Midbrain (tissue), 1 donor: ENCODE measurements at places on chromosomes 3 and 15.
A peak's percentile ranks its signal among the peaks of the same experiment; 100 is the strongest.

GRCh38 chr15:100082761-100083402 lies 258.9 kb downstream of the ADAMTS17 start:
- no peak for DNase-seq

DNA sequence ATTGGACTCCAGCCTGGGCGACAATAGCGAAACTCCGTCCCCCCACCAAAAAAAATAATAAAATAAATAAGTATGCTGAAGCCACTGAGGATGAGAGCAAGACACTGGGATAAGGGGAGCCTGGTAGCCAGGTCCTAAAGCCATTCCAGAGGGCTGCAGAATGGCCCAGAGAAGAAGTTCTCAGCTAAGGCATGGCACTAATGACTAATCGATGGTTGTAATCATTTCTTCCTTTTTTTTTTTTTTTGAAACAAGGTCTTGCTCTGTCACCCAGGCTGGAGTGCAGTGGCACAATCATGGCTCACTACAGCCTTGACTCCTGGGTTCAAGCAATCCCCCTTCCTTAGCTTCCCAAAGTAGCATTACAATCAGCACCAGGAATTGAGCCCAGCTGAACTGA lies 25.6 kb upstream of the ZNF774 start:
- DNase-seq, result no peak

DNA sequence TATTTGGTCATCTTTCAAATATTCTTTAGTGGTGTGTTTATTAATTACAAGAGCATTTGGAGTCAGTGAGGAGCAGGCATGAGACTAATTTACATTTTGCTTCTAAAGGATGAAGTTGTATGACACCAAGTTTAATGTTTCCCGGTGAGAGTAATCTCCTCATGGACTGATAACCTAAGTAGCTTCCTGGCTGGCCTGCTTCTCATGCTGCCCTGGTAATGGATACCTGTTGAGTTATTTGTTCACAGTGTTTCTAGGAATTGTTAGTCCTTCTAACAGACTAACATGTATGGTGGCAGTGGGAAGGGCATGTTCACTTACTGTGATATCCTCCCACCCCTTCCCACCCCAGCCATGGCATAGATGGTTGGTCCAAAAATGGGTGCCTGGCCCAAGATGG lies 69.3 kb upstream of the CMTM7 start:
- no peak for DNase-seq

- DNase-seq, result no peak
These were observed 267.0 kb upstream of the UMPS start for GRCh38 chr3:124463234-124463633.

DNA sequence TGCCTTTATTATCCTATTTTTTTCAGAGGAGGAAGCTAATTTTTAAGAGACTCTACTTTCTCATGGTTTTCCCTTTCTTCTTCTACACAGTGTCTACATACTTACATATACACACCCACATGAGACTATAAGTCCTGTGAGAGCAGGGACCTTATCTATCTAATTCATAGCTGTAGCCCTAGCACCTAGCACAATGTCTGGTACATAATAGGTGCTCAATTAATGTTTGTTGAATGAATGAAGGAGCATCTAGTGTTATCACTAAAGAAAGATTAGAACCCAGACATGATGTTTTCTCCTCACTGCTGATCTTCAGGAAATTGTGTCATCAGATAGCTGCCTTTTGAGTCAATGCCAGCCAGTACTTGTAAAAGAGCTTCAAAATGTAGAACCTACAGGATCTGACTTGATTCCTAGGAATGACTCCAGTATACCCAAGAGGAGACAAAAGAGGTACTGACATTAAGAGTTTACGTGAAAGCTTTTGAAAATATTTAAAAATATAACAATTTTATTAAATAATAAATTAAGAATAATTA lies 2.5 kb downstream of the SCG5 start:
- DNase-seq, result no peak

DNA sequence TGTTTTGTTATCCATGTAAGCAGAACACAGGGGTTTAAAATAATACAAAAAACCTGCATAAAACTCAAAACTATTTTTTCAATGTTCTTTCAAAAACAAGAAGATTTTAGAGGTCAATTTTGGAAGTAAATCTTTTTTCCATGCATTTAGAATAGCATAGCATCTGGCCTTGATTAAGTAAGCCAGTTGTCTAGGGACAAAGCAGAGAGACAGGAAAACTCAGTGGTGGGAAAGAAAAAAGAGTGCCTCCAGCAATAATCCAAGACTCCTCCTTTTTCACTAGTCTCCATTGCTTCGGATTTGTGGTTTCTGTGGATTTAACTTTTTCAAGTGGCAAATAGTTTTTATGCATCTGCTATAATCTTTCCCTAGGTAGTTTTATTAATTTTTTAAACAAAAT lies 88.9 kb downstream of the SUCNR1 start:
- no peak for DNase-seq

GRCh38 chr3:128585974-128586373 lies 64.6 kb downstream of the RPN1 start:
- DNase-seq, result no peak

DNA sequence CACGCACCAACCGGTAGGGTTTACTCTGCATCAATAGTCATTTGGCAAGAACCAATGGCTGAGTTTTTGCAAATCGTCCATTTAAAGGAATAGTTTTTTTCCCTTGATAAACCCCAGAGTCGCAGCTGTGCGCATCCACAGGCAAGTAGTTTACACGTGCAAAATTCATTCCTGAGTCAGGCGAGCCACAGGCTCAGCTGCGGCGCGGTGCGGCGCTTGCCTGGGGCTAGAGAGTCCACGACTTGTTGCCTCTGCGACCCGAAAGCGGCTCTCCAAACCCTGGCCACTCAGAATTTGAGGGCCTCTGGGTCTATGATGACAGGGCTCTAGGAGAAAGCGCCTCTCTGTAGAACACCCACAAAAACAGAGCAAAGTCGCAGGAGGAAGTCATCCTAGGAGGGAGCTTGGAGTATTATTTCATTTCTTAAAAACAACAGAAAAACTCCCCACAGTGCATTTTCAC lies 36.7 kb downstream of the ZIC4 start:
- DNase-seq, result no peak

- no peak for DNase-seq
These were observed 61.1 kb downstream of the FNDC3B start for GRCh38 chr3:172100482-172100881.

DNA sequence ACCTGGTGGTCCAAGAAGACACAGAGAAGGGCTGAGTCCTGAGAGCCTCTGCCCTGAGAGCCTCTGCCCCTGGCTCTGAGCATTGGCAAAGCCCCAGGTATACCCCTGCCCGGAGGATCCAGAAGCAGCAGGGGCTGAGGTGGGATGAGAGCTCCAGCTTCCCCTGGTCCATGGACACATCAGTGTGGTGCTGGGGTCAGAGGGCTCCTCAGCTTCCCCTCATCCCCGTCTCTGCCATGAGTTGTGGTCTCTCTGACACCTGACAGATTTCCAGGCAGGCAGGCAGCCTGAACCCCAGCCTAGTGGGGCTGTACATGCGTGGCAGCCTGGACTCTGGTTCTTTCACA lies 3.5 kb upstream of the KLF15 start:
- no peak for DNase-seq

DNA sequence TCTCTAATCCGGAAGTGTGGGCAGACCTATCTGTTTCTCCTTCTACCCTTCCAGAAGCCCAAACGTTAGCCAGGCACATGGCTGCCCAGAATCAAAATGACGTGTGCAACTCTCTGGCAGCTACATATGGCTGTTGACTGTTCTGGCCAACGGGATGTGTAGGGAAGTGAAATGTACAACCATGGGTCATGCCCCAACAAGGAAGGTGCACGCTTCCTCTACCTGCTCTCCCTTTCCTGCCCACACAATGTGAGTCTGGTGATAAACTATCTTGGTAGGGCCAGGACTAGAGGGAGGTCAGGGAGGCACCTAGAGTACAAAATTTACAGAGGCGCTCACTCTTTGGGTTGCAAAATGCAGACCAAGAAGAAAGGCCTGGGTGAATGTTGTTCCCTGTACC lies 495.9 kb upstream of the PROK2 start:
- DNase-seq, result no peak

DNA sequence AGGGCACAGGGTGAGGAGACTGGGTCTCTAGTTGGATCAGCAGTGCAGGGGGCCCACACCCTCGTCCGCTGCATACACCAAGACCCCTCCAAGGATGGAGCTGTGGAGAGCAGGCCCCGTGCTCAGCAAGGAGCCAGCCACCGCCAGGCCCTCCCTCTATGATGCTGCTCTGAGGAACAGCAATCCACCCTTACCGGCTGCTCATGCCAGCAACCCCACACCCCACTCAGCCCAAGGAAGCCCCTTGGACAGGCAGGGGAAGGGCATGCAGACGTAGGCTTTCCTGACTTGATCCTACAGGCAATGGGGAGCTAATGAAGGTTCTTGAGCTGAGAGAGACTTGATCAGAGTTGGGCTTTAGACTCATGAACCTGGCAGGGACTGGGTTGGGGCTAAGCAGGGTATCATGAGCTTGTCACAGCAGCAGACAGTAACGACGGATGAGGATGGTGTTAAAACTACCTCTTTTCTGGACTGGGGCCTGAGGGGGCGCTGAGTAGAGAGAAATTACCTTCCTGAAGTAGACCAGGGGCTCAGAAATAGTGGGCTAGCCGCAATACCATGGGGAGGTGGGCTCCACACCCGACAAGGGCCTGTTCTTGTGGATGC lies 50.5 kb upstream of the FGD5 start:
- DNase-seq, result no peak

GRCh38 chr3:137110392-137110996 lies 152.7 kb downstream of the IL20RB start:
- peak; percentile 18 for DNase-seq

DNA sequence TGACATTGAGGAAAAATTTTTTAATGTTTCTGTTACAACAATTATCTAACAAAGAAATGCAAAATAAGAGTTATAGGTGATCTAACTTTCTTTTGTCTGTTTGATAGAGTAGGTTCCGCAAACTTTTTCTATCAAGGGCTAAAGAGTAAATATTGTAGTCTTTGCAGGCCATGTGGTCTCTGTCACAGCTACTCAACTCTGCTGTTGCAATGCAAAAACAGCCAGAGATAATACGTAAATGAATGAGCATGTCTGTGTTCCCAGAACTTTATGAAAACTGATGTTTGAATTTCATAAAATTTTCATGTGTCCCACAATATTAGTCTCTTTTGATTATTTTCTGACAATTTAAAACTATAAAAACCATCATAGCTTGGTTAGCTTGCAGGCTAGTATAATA lies 73.3 kb downstream of the SLC24A1 start:
- no peak for DNase-seq

DNA sequence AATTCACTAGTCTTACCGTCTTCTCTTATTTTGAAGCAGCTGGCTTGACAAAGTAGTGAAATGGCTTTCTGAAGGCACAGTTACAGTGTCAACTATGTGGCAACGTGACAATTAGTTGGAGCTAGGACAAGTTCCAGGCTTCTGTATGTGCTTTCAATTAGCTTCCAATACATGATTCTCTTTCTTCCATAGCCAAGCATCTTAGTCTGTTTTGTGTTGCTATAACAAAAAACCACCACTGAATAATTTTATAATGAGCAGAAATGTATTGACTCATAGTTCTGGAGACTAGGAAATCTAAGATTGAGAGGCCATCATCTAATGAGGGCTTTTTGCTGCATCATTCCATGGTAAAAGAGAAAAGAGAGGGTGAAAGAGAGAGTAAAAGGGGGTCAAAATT lies 365.1 kb upstream of the PLSCR5 start:
- DNase-seq, result no peak

DNA sequence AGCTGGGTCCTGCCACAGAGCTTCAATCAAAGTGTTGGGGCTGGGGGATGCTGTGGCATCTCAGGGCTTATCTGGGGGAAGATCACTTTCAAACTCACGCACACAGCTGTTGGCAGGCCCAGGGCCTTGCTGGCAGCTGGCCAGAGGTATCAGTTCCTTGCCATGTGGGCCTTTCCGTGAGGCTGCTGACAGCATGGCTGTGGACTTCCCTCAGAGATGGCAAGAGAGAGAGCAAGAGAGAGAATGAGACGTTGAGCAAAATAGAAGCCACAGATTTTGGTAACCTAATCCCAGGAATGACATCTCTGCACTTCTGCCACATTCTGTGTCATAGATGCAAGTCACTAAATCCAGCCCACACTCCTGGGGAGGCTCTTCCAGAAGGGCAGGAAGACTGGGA lies 91.0 kb downstream of the TPRG1 start:
- DNase-seq, result no peak

- DNase-seq, result no peak
These were observed 52.4 kb upstream of the CMSS1 start for GRCh38 chr3:99765042-99765942.

DNA sequence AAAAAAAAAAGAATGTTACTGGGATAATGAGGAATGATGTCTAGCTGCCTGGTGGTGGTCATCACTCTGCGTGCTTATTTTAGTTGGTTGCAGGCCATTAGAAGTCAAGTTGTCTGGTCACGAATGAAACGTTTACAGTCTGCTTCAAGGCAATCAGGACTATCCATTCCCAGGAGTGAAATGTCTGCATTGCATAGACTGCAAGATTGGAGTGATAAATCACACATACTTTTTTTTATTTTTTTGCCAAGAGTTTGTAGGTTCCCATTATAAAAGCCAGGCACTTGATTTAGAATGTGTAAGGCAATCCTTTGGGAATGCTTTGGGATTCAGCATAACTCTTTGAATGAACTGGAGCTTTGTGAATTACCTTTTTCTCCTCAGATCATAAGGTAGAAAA lies 132.3 kb downstream of the STAC start:
- no peak for DNase-seq

DNA sequence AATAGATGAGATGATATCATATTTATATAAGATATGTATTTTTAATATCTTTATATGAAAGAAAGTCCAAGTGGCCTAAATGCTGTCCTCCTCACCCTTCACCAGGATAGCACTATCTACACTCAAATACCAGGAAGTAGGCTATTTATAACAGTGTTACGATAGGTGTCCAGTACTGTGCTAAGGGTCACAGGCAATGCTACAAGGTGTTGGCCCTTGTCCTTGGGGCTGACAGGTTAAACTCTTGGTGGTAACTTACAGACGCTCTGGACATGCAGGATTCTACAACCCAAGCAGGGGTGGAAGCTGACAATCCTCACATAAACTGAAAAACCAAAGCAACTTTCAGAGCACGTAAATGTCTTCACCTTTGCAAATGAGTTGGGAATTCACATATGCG lies 22.3 kb downstream of the NCEH1 start:
- no peak for DNase-seq

DNA sequence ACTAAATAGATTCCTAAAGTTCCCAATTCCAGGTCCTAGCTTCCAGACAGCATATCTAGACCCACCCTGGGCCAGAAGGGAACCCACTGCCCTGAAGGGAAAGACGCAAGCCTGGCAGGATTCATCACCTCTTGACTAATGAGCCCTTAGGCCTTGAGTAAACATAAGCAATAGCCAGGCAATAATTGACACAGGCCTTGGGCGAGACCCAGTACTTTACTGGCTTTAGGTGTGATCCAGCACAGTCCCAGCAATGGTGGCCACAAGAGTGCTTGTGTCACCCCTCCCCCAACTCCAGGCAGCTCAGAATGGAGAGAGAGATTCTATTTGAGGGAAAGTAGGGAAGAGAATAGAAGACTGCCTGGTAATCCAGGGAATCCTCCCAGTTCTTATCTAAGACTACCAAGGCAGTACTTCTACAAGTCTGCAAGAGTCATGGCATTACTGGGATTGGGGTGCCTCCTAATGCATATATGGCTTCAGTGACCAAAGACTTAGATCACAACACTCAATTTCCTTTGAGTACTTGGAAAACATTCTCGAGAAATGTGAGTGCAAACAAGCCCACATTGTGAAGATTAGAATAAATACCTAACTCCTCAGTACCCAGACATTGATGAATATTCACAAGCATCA lies 30.4 kb upstream of the WWTR1 start:
- DNase-seq, result no peak
